Right ventricle myocardium inferior (tissue), 1 donor: ENCODE measurements at places on chromosomes 1 and 21. TPM values are rescaled to one million over a fixed set of nuclear protein-coding genes. Genes with fewer than 3 reads are reported as not detected.

DNA sequence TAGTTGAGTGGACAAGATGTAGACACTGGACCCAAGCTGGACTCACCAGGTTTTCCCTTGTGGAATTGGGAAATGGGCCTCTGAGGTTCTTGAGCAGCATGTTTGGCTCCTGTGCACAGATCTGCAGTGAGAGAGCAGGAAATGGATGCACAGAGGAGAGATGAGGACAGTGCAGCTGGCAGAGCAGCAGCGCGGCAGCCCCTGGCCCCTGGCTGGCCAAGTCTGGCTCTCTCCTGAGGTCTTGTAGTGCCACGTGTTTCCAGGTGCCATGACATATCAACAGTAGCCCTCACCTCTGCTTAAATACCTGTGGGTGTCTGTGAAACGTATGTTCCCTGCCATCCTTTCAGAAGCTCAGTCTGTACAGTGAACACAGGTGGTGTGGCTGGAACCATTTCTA is 19.2 kb upstream of the BCL10 start:
- no peak for DNase-seq

GRCh38 chr1:198156111-198156744 is 570 bp upstream of the NEK7 start:
- DNase-seq, result no peak

- no peak for DNase-seq
These were observed 38.1 kb downstream of the AZIN2 start for GRCh38 chr1:33119050-33119449.

- peak; percentile 72 for DNase-seq
These were observed 4.1 kb upstream of the TFAP2E start for GRCh38 chr1:35568975-35569395.

GRCh38 chr1:3350506-3351261 is 103.8 kb upstream of the ARHGEF16 start:
- peak; percentile 82 for DNase-seq

DNA sequence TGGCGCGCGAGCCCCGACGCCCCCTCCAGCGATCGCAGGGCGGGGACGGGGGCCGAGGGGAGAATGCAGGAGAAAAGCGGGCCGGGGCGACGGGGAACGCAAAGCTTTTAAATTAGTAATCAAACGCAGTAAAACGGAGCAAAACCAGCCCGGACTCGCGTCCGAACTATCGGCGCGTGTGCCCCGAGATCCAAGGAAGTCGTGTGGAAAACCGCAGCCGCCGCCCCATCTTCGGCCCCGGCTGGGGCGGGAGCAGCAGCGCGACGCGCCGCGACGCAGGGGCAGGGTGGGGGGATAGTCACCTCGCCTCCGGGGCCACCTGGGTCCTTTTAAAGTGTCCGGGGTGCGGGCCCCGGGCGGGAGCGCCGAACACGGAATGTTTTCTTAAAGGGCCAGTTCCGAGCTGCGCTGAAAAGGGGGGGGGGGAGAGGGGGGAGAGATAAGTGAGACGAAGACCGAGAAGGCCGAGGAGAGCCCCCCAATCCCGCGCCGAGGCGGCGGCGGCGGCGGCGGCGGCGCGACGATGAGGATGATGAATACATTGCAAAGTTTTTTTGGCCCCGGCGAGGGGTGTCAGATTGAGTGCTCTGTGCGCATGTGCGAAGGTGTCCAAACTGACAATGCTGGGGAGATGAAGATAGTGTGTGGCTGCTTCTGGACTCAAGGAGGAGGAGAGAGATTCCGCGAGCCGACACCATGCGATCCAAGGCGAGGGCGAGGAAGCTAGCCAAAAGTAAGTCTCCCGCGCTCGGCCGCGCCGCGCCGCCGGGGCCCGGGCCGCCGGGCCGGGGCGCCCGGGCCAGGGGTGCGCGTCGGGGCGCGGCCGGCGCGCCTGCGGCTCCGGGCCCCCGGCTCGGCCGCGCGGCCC is at the start of gene PRDM16:
Gene PRDM16 (plus strand): TSS at position 640 of the 868 bp plus-strand sequence. CDS start 57 bp downstream, at position 697.
- no peak for DNase-seq

DNA sequence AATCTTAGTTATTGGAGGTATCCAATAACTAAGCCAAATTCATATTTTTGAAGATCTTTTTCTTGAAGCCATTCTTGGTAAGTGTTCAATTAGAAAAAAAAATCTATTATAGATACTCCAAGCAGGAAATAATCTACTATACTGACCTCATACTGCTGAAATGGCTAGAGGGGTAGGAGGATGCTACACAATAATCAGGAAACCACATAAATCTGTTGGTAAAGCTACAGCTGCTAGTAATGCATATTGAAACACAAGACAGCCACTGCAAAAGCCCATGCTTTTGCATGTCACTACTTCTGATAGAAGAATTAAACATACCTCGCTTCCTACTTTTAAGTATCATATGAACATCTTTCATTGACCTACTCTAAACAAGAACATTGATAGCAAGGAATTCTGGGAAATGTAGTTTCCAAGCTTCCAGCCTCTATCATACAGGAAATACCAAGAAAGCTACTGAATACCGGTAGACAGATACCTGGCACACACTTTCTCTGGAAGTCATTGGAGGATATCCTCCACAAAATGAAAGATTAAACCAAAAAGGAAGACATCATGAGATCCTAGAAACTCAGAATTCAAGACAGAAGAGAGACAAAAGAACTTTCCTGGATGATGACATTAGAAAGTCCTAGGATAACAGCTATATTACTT is 103.0 kb upstream of the VAV3 start:
- no peak for DNase-seq

DNA sequence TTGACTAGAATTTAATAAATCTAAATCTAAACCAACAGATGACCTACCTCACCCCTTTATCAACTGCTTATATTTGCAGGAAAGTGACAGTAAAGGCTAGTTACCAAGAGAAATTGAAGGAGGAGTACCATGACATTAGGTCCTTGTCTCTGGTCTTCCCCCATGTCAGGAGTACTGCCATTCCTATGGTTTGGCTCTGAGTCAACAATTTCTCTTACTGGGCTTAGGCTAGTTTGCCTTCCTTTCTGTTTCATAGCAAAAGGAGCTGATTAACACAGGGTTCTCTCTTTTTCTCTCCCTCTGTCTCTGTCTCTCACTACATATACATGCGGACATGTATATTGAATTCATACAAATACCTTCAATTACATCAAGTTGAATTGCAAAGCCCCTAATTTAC is 579.9 kb downstream of the DPYD start:
- no peak for DNase-seq

GRCh38 chr1:67540733-67541125 is 110.5 kb upstream of the SERBP1 start:
- DNase-seq, result no peak

DNA sequence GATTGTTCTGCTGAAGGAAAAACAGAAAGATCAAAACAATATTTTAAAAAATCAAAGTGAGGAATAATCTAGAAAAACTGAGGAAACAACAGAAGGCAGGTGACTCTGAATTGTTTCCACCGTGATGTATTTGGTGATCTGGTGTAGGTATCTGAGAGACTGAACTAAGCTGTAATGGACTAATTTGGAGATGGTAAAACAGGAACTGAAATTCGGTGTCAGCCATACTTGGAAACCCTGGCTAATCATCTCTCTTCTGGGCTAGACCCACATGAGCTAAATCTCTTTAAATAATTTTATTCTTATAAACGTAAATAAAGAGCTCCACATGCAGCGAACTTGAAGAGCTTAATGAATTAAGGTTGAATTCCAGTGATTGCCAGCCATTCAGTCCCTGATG is 1226.1 kb downstream of the NCAM2 start:
- no peak for DNase-seq

DNA sequence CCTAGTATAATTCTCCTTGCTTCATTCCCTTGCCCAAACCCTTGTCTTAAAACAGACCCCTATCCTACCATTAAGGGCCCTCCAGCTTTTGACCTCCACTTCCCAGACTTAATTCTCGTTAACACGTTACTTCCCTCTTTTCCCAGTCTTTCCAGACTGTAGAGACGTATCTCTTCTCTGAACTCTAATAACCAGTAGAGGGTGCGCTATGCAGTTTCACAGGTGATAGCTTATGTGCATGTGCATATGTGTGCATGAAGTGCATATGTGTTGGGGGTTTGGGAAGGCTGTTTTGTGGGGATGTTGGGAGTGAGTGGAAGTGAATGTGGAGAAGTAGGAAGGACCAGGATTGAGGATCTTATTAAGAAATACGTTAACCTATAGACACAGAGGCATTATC is 78.1 kb upstream of the CCDC190 start:
- DNase-seq, result no peak

GRCh38 chr1:236623371-236624166 is 19.3 kb upstream of the HEATR1 start:
- DNase-seq, result no peak

DNA sequence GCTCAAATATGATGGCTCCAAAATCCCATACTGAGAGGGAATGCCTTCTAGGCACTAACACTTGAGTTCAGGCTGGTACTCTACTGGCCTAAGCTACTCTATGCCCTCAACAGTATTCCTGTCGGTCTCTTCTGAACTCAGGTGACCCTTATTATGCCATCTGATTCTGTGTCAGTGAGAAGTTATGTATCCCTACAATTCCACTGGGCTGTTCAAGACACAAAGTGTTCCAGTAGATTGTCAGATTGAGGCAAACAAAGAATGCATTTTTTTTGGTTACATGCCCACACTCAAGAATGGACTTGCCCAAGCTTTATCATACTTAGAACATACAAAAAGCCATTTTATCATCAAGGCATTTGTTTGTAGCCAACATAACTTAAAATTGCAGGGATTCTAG is 553.8 kb upstream of the PRMT6 start:
- DNase-seq, result no peak

GRCh38 chr1:2624735-2625300 is 8.0 kb downstream of the MMEL1 start:
- DNase-seq, result no peak

- no peak for DNase-seq
These were observed 43.0 kb downstream of the ATP6V1G3 start for GRCh38 chr1:198497326-198498102.

GRCh38 chr1:86633921-86634320 is 70.5 kb upstream of the SH3GLB1 start:
- DNase-seq, result no peak

GRCh38 chr1:214446772-214447556 is 104.4 kb downstream of the PTPN14 start:
- DNase-seq, result no peak

GRCh38 chr21:42175110-42175710 is 43.7 kb upstream of the ABCG1 start:
- DNase-seq, result no peak

DNA sequence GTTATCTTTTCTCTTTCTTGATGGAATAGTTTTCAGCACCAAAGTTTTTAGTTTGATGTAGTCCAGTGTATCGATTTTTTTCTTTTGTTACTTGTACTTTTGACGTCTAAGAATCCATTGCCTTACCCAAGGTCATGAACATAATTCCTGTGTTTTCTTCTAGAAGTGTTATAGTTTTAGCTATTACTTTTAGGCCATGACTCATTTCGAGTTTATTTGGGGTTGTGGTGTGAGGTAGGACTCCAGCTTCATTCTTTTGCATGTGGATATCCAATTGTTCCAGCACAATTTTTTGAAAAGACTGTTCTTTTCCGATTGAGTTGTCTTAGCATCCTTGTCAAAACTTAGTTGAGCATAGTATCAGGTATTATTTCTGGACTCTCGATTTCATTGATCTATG is 79.4 kb upstream of the SELENON start:
- DNase-seq, result no peak

DNA sequence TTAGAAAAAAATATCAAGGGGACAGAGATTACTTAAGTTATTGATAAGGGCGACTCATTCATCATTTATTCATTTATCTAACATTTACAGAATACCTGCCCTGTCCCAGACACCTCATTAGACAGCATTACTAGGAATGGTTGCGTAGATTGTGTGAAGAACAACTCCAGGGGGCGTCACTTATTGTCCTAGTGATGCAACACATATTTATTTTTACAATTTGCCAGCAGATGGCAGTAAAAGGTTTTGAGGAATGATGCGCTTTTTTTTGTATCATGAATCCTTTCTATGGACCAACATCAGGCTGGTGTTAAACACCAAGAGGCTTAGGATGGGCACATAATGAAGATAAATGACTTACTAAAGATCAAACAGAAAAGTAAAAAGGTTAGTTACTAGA is 5.5 kb downstream of the NCAM2 start:
- no peak for DNase-seq

DNA sequence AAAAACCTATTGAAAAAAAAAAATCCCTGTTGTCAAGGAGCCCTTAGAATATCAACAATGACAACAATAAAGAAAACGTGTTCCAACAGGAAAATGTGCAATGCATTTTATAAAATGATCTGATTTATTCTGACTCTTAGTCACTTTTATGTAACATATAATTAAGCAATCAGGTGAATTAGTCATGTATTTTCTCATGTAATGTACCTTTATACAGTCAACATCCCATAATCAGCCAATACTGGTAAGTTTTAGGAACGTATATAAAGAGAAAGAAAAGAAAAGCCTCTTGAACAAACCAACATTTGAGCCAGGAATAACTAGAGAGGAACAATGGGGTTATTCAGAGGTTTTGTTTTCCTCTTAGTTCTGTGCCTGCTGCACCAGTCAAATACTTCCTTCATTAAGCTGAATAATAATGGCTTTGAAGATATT is at the start of gene CLCA4:
Gene CLCA4 (plus strand): TSS at position 292 of the 435 bp plus-strand sequence. CDS start 42 bp downstream, at position 334.
- no peak for DNase-seq

DNA sequence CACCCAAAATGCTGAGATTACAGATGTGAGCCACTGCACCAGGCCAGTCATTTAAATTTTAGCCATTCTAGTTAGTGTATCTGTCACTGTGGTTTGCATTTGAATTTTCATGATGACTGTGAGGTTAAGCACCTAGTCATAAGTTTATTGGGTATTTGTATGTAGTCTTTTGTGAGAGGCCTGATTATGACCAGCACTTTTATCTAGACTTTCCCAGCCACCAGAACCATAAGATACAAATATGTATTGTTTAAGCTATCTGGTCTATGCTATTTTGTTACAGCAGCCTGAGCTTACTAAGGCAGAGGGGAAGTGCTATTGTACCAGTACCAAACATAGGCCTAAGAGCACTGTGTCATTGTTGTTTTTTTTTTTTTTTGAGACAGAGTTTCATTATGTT is 19.9 kb upstream of the DNAJC6 start:
- no peak for DNase-seq

- peak; percentile 41 for DNase-seq
These were observed 9.4 kb upstream of the SAMD11 start for GRCh38 chr1:914131-914890.

- DNase-seq, result no peak
These were observed 42.9 kb upstream of the LRRN2 start for GRCh38 chr1:204728456-204728855.

DNA sequence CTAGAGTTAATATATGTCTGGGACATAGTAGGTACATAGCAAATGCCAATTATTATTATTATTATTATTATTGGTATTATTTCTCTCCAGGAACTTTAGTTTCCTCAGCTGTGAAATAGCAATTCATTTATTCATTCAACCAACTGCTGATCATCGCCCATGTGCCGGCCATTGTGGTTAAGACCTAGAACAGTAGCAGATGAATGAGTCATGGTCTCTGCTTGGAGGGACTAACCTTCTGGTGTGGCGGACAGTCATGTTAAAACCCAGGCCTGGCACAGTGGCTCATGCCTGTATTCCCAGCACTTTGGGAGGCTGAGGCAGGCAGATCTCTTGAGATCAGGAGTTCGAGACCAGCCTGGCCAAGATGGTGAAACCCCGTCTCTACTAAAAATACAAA is 23.8 kb upstream of the LDLRAP1 start:
- no peak for DNase-seq

TENT5C gene
- 18.7 TPM for total RNA-seq

OR2L13 gene
- total RNA-seq, result not detected

DVL1 gene
- 119 TPM for total RNA-seq

S100A3 gene
- total RNA-seq, result 0.49 TPM

RGS4 gene
- total RNA-seq, result 0.92 TPM

OR2L2 gene
- total RNA-seq, result not detected

GUCA2A gene
- not detected for total RNA-seq

LCE1A gene
- not detected for total RNA-seq

SNX7 gene
- 21.2 TPM for total RNA-seq

DRAM2 gene
- total RNA-seq, result 37.1 TPM
